ENCODE measurements at places on chromosomes 3 and 15. TPM values are rescaled to one million over a fixed set of nuclear protein-coding genes. Genes with fewer than 3 reads are reported as not detected.

SI gene
- not detected for total RNA-seq

- no peak for DNase-seq
Measured at GRCh38 chr3:151003029-151003767, 30.7 kb upstream of the CLRN1 start.

SRGAP3 gene
- total RNA-seq = 20.6 TPM

DNA sequence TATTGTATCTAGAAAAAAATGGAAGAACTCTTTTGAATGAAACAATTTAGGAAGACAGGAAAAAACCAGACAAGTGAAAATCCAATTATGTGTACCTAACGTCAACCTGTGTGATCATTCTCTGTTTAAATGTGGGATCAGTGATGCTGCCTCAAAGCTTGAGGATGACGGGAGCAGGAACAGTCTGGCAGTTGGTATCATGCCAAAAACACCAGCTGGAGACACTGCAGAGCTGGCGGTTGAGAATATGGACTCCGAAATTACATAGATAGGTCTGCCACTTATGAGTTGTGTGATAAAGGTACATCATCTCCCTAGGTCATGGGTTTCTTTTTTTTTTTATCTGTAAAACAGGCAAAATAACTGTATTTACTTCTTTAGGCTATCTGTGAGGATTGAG, 480.5 kb downstream of the CNTN4 start:
- no peak for DNase-seq

DNA sequence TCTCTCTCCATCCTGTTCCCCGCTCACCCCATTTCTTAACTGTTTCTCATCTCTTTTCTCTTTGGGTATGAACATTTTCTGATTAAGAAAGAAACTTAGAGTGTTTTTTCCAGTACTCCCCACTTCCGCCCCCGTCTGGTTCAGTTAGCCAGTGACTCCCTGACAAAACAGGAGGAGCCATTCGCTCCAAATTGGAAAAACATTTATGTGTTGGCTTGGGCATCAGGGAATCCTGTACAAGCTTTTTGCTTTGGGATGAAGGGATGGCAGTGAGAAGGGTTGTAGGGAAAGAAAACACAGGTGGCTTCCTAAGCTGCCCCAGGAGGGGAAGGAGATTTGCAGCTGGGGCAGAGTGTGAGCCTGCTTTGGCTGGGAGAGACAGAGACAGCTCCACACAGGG, 47.0 kb downstream of the BOC start:
- no peak for DNase-seq

- DNase-seq = no peak
Measured at GRCh38 chr3:45319996-45320305, 68.4 kb upstream of the LARS2 start.

DNA sequence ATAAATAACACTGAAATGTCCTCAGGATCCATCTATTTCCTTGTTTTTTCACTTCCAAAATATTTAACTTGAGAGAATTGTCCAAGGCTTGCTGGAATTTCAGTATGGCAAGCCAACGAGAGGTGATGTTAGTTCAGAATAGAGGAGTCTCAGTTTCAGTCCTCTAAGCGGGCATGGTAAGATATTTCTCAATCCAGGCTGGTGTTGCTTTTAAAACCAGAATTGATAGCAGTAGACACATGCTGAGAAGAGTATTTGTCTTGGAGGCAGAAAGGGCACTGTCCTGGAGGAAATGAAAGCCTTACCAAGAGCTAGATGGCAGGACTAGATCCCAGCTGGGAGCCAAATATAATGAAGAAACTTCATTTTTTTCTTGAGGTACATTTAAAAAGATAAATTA, 23.1 kb downstream of the PHLDB2 start:
- DNase-seq = no peak

NR2F2 gene
- 39.8 TPM for total RNA-seq

LIPH gene
- total RNA-seq = 2.7 TPM

- DNase-seq = no peak
Measured at GRCh38 chr3:188152660-188153436, 1.1 kb upstream of the LPP start.

DNA sequence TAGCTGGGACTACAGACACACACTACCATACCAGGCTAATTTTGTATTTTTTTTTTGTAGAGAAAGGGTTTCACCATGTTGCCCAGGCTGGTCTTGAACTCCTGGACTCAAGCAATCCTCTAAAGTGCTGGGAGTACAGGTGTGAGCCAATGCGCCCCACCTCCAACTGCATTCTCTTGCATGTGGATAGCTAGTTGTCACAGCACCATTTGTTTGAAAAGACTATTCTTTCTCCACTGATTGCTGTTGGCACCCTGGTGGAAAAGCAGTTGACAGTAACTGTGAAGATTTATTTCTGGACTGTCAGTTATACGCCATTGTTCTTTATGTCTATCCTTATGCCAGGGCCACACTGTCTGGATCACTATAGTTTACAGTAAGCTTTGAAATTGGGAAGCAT, 303.9 kb downstream of the ADAMTS17 start:
- DNase-seq = no peak

ITGA11 gene
- total RNA-seq = 15.5 TPM

GOLGA6L24 gene
- total RNA-seq = not detected

DNA sequence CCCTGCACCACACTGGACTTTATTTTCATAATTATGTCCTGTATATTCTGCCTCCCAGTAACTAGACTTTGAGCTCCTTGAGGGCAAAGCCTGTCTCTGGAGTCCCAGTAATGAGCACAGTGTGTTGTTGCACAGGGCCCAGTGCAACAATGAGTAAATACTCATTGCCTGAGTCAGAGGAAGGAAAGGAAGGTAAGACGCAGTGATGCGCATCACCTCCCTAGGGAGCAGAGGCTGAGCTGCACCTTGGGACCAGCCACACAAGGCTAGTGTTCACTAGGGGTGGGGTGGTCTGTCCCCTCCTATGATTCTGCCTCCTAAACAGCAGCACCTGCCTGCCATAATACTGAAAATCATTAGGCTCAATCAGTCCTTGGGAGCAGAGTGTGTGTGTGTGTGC, 86.6 kb upstream of the ADAMTSL3 start:
- no peak for DNase-seq

DNA sequence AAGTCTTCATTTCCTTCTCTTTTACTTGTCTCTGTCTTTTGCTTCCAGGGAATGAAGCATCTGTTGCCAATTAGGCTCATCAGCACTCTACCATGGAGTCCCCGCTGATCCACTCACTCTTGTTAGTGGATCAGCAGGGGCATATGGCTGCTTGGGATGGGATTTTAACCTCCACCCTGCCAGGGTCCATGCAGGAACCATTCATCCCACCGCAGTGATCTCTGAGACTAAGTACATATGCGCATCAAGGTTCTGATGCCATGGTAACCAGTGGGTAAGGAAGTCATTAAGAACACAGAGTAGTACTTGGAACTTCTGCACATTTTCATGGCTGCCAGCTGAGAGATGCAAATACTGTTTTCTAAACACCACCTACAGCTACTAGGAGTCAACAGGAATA, 374.0 kb upstream of the ALCAM start:
- DNase-seq = no peak

GRCh38 chr3:97347780-97348179, 416.8 kb upstream of the ARL6 start:
- DNase-seq = no peak

DNA sequence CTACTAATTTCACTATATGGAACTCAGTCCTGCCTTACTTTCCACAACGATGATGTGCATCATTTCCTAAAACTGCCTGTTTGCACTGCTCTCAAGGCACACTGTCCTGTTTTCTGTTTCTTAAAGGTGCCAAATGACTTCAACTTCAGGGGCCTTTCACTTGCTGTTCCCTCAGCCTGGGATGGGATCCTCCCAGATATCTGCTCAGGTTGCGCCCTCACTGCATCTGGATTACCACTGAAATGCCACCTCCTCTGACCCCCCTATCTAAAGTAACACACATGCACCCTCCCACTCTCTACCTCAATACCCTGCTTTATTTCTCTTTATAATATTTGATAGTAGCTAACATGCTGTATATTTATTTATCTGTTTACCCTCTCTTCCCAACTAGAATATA, 123.8 kb upstream of the CMC1 start:
- no peak for DNase-seq

DNA sequence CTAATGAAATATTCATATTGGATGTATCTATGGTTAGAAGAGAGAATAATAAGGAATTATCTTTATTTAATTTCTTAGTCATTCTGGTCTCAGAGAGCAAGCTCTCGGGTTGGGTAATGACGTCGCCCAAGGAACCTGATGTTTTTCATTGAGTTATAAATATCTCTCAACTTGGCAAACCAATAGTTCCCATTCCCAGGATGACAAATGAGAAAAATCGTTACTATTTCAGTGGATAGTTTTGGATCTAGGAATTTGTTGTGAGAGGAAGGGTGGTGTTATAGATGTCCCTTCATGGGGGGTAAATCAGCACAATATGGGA, 162.9 kb upstream of the NR2E3 start:
- DNase-seq = no peak

MAGEL2 gene
- 2.0 TPM for total RNA-seq

- no peak for DNase-seq
Measured at GRCh38 chr15:63019511-63020109, 22.9 kb upstream of the TPM1 start.

- DNase-seq = no peak
Measured at GRCh38 chr15:47412136-47412535, 305.2 kb upstream of the SEMA6D start.

GRCh38 chr3:140153736-140154135, 218.8 kb downstream of the CLSTN2 start:
- DNase-seq = peak; percentile 37

- DNase-seq = no peak
Measured at GRCh38 chr15:69158201-69158842, 2.1 kb upstream of the GLCE start.

IMPG2 gene
- 0.25 TPM for total RNA-seq

GRCh38 chr3:71432044-71432975, 151.2 kb downstream of the FOXP1 start:
- DNase-seq = no peak

DNA sequence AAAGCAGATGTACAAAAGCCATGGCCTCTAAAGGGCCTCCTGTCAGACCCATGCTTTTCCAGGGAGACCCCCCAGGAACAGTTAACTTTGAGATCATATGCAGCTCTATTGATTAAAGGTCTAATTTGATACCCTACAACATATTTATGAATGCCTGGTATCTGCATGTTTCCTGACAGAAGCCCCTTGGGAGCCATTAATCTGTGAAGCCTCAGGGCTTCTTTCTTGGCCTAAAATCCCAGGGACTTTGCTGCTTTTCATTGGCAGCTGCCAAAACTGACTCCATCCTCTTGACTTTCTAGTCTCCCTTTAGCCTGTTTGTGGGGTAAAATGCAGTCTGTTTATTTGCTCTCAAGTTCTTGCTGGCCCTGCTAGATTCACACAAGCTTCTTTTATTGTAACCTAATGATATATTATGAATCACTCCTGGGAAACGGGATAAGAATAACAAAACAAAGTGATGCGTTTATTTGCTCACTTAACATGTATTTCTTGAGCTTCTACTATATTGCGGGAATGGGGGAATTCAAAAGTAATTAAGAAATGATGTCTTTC, 257.0 kb downstream of the LSAMP start:
- DNase-seq = no peak

HIGD2B gene
- total RNA-seq = not detected

GRCh38 chr15:63396152-63396928, 14.7 kb upstream of the CA12 start:
- DNase-seq = no peak

DNA sequence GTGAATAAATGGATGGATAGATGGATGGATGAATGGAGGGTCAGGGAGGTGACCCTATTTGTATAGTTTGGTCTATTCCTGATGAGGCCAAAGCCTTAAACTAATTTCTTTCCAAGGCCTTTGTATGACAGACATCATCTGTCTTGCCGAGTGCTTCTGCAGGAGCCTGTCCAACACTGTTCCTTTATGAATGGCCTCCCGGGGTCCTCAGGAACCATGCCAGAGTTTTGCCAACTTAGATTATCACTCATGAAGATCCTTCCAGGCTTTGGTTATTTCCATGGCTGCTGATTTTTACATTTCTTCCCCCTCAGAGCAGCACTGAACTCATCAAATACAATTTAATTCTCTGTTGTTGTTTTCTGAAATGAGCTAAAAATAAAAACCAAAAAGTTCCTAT, 133.0 kb upstream of the SOX2 start:
- no peak for DNase-seq

DNA sequence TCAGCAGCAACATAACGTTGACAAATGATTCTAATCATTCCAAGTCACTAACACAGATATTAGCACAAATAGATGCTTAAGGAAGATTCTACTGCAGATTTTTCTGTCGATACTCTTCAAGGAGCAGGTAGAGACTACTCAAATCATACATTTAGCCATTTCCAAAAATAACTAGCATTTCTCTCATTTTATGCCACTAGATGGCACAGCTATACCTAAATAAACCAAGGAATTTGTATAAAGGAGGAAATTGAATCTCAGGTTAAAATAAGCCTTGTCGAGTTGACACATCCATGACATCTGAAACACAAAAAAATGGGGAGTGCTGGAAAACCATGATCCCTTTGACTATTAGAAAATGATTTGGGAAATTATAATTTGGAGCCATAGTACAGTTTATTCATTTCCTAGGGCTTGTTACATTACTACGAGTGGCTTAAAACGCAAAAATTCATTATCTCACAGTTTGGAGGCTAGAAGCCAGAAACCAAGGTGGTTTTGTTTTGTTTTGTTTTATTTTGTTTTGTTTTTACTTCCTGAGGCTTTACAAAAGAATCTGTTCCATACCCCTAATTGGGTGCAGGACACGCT, 59.5 kb upstream of the STRIT1 start:
- no peak for DNase-seq

DNA sequence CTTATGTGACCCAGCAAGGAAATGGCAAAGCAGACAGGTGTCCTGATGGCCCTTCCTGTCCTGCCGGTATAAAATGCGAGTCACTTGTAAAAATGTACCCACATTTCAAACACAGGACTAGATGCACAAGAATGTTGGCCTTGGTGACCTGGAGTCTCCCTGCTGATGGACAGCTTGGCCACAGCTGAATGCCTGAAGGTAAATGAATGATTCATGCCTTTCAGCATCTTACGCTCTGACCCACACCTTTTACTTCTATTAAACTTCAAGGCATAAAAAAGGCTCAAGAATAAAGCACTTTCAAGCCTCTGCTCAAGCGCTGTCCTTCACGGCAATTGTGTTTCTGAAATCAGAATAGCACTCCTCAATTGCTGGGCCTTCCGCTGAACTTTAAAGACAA, 228.0 kb upstream of the SLCO3A1 start:
- no peak for DNase-seq
